Activated T-cell treated with anti-CD3 and anti-CD28 coated beads, Interleukin-2, amount 50 U/mL, for 48 hours (primary cell): ENCODE measurements at places on chromosomes 7 and 10.
A peak's percentile ranks its signal among the peaks of the same experiment; 100 is the strongest.

DNA sequence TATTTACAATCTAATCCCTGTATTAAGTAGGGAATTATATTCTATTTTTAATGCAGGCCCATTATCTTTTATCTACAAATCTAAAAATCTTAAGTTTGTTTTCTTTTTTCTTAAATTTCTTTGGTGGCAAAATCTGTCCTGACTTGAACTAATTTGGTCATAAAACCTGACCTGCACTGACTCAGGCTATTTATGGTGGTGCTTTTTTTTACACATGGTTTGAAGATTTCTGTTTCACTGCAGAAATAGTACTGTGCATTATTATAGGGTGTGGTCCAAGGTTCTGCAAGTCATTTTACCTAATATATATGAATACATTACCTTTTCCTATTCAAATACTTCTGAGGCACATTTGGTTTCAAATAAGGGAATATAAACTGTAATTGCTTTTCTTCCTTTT, 137.0 kb downstream of the CD36 start:
- no peak for DNase-seq

DNA sequence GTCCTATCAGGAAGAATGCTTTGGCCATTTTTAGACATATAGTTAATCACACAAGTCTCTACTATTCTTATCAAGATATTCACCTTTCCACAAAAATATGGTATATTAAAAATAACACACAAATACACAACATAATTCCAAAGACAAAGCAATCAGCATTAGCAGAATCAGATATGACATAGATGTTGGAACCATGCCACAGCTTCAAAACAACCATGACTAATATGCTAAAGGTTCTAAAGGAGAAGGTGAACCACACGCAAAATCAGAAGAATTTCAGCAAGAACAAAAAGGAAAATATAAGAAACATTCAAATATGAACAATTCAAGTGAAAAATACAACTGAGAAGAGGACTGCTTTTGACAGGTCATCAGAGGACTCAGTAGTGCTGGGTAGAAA, 670.2 kb upstream of the SORCS1 start:
- no peak for DNase-seq

DNA sequence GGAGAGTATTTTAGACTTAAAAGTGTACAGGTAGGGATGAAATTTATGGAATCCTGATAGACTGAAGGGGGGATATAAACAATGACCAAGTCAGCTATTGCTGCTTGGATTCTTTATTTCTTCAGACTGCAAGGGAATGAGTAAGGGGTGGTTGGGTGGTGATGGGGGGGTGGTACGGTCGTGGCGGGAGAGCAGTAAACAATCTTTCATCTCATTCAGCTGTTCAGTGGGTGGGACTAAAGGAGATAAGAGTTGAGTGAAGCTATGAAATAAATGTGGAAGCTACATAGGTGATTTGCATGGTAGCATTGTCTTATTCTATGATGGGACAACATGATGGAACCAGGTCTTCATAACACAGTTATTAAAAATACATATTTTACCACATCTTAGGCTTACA, 1.8 kb downstream of the SEPTIN7 start:
- DNase-seq: no peak

DNA sequence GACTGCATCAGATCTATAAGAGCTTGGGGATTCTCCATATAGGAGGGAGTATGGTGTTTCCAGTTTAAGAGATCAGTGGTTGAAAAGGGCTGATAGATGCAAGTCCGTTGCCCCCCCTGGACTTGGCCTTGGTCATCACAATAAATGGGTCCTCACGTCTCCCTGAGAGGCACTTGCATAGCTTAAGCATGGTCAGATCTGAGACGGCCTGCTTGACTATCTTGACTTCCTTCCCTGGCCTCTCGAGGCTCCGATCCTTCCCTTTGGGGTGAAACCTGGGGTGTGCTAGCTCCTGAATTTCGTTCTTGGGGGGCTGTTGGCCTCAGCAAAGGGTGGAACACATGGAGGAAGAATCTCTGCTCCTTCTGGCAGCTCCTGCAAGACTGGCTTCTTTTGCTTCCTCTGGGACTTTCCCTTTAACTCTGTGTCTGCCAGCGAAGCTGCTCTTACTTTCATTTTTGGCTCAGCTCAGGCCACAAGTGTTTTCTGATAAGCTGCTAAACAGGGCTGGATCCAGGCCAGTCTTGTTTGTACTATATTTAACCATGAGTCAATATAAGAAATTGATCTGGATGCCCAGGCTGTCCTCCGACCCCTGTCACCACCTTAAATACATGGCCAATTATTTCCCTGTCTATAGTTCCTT, 11.2 kb upstream of the ZNF485 start:
- peak; percentile 35 for DNase-seq
